ENCODE measurements at places on chromosomes 5 and 9. TPM values are rescaled to one million over a fixed set of nuclear protein-coding genes. Genes with fewer than 3 reads are reported as not detected.

DNA sequence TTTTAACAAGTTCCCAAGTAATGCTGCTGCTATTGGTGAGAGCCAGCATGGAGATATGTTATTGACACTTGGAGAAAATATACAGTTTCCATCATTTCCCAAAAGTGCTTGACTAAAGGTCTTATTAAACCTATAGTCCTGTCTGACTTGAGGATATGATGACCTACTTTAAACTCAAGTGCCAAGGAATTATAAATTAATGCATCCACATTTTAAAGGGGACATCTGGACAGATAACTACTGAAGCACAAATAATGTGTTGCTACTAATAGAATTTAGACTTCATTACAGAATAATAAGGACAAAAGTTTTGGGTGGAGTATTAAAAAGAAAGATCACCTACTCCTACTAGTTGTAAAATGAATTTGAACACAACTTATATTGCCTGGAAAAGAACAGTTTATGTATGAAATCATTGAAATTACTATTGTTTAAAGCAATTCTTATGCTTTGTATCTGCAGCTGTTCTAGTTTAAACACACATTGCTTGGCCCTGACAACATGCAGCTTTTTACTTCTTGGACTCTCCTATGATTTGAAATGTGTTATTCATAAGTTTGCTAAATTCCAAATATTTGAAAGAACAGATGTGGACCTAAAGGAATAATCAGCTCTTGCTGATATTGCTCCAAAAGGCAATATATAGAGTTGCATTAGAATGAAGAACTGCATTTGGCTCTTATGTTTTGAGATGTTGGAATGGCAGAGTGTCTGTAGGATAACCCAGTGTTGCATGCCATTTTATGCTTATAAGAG lies 73.4 kb downstream of the SGCD start:
- H3K27me3 ChIP-seq: no peaks in the 10 kb centered on the region
- no peak overlapping the region for H3K27ac ChIP-seq
- H3K4me3 ChIP-seq: no peak overlapping the region
- H3K4me1 ChIP-seq: no peaks in the 10 kb centered on the region
- no peak for DNase-seq

DNA sequence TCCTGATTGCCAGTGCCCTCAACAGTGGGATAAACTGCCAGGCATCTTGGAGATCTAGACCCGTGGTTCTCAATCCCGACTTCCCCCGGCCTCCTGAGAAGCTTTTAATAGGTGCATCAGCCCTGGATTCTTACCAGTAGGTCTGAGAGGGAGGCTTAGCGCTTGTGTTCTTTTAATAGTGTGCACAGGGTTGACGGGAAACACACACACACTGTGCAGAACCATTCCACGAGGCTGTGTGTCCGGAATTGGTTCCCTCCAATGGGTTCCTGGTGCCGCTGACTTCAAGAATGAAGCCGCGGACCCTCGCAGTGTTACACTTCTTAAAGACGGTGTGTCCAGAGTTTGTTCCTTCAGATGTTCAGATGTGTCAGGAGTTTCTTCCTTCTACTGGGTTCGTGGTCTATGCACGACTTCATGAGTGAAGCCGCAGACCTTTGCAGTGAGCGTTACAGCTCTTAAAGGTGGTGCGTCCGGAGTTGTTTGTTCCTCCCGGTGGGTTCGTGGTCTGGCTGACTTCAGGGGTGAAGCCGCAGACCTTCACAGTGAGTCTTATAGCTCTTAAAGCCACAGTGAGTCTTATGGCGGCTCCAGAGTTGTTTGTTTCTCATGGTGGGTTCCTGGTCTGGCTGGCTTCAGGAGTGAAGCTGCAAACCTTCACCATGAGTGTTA lies 46.6 kb upstream of the PRSS3 start:
- no peaks in the 10 kb centered on the region for H3K36me3 ChIP-seq
- no peak for DNase-seq
- no peak overlapping the region for H3K27ac ChIP-seq
- peaks cover 8% of the 10 kb centered on the region for H3K27me3 ChIP-seq
- no peak overlapping the region for H3K4me3 ChIP-seq
- H3K4me1 ChIP-seq: peaks cover 9% of the 10 kb centered on the region

GRCh38 chr9:133990366-133991213 lies 1.5 kb downstream of the VAV2 start:
- H3K36me3 ChIP-seq: peaks cover 12% of the 10 kb centered on the region
- peak; percentile 96 for DNase-seq
- peak overlapping the region; percentile 100 for H3K27ac ChIP-seq
- H3K4me1 ChIP-seq: peaks cover 31% of the 10 kb centered on the region
- peak overlapping the region; percentile 67 for H3K4me3 ChIP-seq

SLC36A2 gene
- polyA plus RNA-seq: not detected

BAAT gene
- 0.60 TPM for polyA plus RNA-seq

PTPA gene
- 70.1 TPM for polyA plus RNA-seq

ELP1 gene
- polyA plus RNA-seq: 28.8 TPM

Data from large intestine (tissue), 12 donors.